ENCODE measurements at places on chromosomes 4 and X.

GRCh38 chr4:150315691-150316090 lies 237.4 kb downstream of the DCLK2 start:
- H3K36me3 ChIP-seq: no peaks in the 10 kb centered on the region
- no peak for DNase-seq
- no peaks in the 10 kb centered on the region for H3K4me1 ChIP-seq
- peak overlapping the region; percentile 26 for H3K27ac ChIP-seq

GRCh38 chrX:49212861-49213260 lies 12.9 kb upstream of the SYP start:
- no peaks in the 10 kb centered on the region for H3K36me3 ChIP-seq
- no peaks in the 10 kb centered on the region for H3K27me3 ChIP-seq
- no peak overlapping the region for H3K27ac ChIP-seq
- no peak overlapping the region for H3K4me3 ChIP-seq
- DNase-seq: no peak

DNA sequence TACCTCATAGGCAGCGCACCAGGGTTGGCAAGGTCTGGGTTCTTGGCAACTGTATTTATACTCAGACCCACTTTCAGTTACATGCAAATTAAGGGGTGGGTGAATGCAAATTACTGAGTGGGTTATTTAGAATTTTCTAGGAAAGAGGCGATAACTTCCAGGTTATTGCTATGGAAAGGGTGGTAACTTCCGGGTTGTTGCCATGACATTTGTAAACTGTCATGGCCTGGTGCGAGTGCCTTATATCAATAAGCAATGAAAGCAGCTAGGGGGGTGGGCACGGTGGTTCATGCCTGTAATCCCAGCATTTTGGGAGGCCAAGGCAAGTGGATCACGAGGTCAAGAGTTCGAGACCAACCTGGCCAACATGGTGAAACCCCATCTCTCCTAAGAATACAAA lies 57.5 kb upstream of the SLC7A3 start:
- no peaks in the 10 kb centered on the region for H3K27me3 ChIP-seq
- no peak overlapping the region for H3K4me3 ChIP-seq
- H3K36me3 ChIP-seq: no peaks in the 10 kb centered on the region
- DNase-seq: no peak

- H3K4me1 ChIP-seq: peaks cover 44% of the 10 kb centered on the region
- no peak overlapping the region for H3K27ac ChIP-seq
- no peak for DNase-seq
- H3K27me3 ChIP-seq: no peaks in the 10 kb centered on the region
Observed at GRCh38 chr4:37981425-37981824, 21.2 kb downstream of the PTTG2 start.

GRCh38 chr4:113975578-113975977 lies 3.9 kb downstream of the ARSJ start:
- peaks cover 12% of the 10 kb centered on the region for H3K4me1 ChIP-seq
- DNase-seq: no peak
- H3K4me3 ChIP-seq: no peak overlapping the region
- H3K27ac ChIP-seq: no peak overlapping the region
- no peaks in the 10 kb centered on the region for H3K27me3 ChIP-seq

DNA sequence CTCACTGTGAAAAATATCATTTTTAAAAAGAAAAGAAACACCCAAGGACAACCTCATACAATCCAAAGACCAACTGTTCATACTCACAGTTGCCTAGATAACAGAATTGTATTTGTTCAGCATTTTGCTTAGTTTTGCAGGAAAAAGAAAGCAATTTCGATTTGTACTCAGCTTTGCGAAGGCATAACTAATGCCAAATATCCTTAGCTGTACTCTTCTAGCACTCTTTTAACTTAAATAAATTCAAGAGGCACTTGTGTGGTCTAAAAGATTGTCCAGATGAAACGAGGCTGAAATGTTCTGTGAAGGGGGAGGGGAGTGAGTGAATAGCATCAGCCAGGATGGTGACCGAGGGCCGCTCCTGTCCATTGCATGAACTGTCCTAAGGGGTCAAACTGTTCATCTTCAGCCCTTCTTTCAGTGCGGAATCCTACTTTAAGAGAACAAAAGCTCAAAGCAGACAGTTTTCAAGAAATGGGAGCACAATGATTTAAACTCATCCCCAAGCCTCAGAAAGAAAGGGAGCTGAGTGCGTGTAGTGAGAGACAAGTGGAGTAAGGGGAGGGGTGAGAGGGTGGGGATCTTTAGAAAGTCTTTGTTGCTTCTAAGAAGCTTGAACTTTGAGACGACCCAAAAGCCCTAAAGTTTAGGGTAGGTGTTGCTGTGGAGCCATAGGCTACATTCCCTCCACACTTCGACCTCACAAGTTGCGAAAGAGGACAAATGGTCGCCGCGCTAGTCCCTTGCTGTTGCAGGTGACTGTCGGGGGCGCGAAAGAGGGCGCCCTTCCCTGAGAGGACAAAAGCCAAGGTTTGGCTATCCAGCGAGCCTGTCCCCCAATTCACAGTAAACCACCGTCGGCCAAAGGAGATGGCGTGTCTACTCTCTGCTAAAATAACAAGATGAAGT lies 4.0 kb upstream of the NEUROG2 start:
- peaks cover 44% of the 10 kb centered on the region for H3K4me1 ChIP-seq
- peaks cover 51% of the 10 kb centered on the region for H3K27me3 ChIP-seq
- no peak for DNase-seq
- H3K36me3 ChIP-seq: no peaks in the 10 kb centered on the region

DNA sequence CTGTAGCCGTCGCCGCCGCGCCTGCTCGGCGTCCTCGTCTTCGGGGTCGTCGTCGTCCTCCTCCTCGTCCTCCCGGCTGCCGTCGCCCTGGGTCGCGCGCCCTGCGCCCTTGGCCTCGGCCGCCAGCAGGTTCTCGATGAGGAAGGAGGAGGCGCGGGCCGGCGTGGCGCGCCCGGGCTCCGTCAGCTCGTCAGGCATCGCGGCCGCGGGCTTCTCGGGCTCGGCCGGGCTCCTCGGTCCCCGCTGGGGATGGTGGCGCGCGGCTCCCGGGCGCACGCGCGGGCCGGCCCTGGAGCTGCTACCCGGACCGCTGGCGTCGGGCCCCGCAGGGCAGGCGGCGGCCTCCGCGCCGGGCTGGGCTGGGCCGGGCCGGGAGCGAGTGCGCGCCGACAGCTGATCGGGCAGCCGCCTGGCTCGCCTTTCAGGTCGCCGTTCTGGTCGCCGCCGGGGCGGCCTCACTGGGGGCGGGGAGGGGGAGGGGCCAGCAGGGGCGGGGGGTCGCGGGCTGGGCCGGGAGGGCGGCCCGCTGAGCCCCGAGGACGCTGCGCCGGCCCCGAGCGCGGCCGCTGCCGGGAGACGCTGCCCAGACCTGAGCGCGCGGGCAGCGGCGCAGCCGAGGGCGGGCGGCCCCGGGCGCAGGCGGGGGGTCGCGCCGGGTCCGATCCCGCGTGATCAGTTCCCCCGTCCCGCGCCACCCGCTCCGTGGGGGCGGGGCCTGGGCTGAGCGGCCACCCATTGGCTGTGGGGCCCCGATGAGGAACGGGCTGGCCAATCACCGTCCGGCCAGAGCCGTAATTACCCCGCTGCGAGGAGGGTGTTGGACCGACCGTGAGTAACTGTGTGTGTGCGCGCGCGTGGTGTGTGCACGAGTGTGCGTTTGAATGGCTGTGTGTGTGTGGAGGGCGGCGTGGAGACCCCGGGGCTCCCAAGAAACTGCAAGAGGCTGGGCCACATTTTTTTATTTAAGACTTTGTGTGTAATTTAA lies at the start of gene HMX1:
HMX1 (minus strand) TSS at position 423 of the 985 bp plus-strand sequence; CDS start at position 198, 225 bp downstream.
- no peak within 1 kb of the TSS for H3K4me3 ChIP-seq
- no peak for DNase-seq
- peaks cover 12% of the 10 kb centered on the region for H3K4me1 ChIP-seq
- H3K36me3 ChIP-seq: no peaks in the 10 kb centered on the region

DNA sequence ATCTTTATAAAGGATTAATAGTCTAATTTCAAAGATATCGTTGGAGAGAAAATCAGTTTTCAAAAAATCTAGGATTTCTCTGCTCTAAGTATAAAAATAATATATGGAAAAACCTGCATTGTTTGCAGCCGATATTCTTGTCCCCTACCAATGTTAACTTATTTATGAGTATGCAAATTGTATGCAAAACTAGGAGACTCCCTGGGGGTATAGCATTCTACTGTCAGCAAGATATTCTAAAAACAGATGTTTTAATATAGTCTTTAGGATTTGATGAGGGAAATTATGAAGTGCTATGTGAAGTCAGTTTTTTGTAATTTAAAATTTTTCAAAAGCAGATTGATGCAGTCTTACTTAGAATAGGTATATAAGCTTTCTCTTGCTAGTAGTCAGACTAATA lies 40.9 kb downstream of the GK2 start:
- no peak overlapping the region for H3K27ac ChIP-seq
- H3K36me3 ChIP-seq: no peaks in the 10 kb centered on the region
- H3K4me3 ChIP-seq: no peak overlapping the region
- no peaks in the 10 kb centered on the region for H3K27me3 ChIP-seq
- DNase-seq: no peak
- H3K4me1 ChIP-seq: no peaks in the 10 kb centered on the region

- no peak overlapping the region for H3K27ac ChIP-seq
- no peaks in the 10 kb centered on the region for H3K36me3 ChIP-seq
- H3K4me1 ChIP-seq: no peaks in the 10 kb centered on the region
- DNase-seq: no peak
- H3K4me3 ChIP-seq: no peak overlapping the region
Observed at GRCh38 chr4:6354119-6354518, 84.5 kb downstream of the WFS1 start.

GRCh38 chr4:174549721-174550120 lies 27.4 kb upstream of the HPGD start:
- no peaks in the 10 kb centered on the region for H3K4me1 ChIP-seq
- no peak for DNase-seq
- no peak overlapping the region for H3K4me3 ChIP-seq
- H3K27me3 ChIP-seq: no peaks in the 10 kb centered on the region
- no peaks in the 10 kb centered on the region for H3K36me3 ChIP-seq

GRCh38 chr4:111595456-111595855 lies 549.8 kb upstream of the FAM241A start:
- H3K4me3 ChIP-seq: no peak overlapping the region
- no peaks in the 10 kb centered on the region for H3K36me3 ChIP-seq
- H3K4me1 ChIP-seq: no peaks in the 10 kb centered on the region
- H3K27me3 ChIP-seq: no peaks in the 10 kb centered on the region
- no peak overlapping the region for H3K27ac ChIP-seq
- no peak for DNase-seq

DNA sequence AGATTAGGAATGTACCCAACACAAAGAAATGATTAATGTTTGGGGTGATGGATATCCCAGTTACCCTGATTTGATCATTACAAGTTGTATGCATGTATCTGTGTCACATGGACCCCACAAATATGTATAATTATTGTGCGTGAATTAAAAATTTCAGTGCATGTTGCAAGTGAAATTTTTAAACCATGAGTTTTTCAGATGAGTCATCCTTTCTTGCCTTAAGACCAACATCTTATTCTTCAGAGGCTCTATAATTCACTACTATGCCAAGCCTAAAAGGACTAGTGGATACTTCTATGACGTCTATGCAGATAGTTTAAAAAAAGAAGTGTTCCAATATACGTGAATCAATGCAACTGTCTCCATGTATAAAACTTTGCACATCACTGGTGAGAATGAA lies 113.0 kb upstream of the SH3RF1 start:
- no peak overlapping the region for H3K4me3 ChIP-seq
- H3K27me3 ChIP-seq: no peaks in the 10 kb centered on the region
- no peak overlapping the region for H3K27ac ChIP-seq
- DNase-seq: no peak
- no peaks in the 10 kb centered on the region for H3K36me3 ChIP-seq
- no peaks in the 10 kb centered on the region for H3K4me1 ChIP-seq

DNA sequence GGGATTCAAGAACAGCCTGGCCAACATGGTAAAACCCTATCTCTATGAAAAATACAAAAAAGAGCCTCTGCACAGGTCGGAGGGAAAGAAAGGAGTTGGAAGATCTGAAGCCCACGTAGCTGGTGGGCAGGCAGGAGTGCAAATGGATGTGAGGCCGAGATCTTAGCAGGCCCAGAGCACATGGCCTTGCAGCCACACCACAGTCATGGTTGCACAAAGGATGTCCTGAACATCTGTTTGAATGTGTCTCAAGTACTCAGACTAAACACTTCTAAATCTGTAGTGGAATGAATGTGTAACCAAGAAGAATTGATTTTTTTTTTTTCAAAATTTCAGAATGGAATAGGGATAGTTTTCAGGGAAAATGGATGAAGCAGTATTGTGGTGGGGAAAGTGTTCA lies 10.8 kb downstream of the CA5B start:
- no peak for DNase-seq
- no peak overlapping the region for H3K4me3 ChIP-seq
- no peaks in the 10 kb centered on the region for H3K36me3 ChIP-seq
- no peak overlapping the region for H3K27ac ChIP-seq
- H3K4me1 ChIP-seq: peaks cover 6% of the 10 kb centered on the region

DNA sequence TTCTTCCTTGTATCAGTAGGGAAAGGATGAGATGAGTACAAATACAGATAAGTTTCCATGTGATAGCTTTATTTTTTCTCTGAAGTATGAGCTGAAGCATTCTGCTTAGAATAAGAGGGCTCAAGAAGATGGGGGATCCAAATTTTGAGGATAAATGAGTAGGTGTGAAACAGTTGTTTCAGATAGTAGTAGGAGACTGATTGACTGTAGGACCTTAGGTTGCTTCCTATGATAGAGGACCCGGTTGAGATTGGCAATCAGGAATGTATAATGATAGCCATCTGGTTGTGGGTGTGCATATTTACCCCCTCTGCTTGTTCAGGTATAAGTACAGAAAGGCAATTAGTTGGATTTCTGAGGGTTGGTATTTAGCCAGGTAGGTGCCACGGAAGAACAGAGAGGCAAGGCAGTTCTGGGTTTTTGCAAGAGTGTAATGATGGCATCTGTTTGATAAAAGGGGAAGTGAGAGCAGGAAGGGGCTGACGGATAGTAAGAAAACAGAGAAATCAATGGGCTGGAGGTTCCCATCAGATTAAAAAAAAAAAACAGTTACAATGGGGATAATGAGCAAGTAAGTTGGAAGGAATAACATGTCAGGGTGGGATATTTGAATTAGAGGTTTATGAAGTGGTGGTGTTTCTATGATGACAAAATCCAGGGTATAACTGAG lies 13.7 kb downstream of the OCRL start:
- DNase-seq: no peak
- H3K4me1 ChIP-seq: no peaks in the 10 kb centered on the region
- H3K36me3 ChIP-seq: no peaks in the 10 kb centered on the region
- H3K4me3 ChIP-seq: no peak overlapping the region
- no peaks in the 10 kb centered on the region for H3K27me3 ChIP-seq

DNA sequence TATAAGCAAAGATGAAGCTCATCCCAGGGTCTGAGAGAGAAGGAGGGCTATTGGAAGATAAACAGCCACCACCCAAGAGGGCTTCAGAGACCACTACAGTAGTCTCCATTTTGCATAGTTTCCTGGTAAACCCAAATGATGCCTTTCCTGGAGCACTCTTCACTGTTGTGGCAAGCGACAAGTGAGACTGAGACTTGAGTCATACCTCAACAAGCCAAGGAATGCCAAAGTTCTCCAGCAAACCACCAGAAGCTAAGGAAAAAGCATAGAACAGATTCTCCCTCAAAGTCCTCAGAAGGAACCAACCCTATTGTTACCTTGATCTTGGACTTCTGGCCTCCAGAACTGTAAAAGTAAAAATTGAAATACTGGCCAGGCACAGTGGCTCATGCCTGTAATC lies 65.9 kb downstream of the LARP7 start:
- H3K4me3 ChIP-seq: no peak overlapping the region
- no peaks in the 10 kb centered on the region for H3K27me3 ChIP-seq
- H3K27ac ChIP-seq: no peak overlapping the region
- DNase-seq: no peak

Measured in body of pancreas (tissue), 4 donors.